ENCODE measurements at places on chromosomes 11 and 22. TPM values are rescaled to one million over a fixed set of nuclear protein-coding genes. Genes with fewer than 3 reads are reported as not detected.

PKDREJ gene
- not detected for total RNA-seq

DDX25 gene
- total RNA-seq, result 0.50 TPM

MMP7 gene
- total RNA-seq, result not detected

PARVA gene
- total RNA-seq, result not detected

PANX2 gene
- 1.8 TPM for total RNA-seq

GPR137 gene
- total RNA-seq, result 32.9 TPM

GRCh38 chr11:119046489-119046888 lies 10.5 kb downstream of the HYOU1 start:
- no peak for DNase-seq
- H3K27ac ChIP-seq, result no peak overlapping the region
- H3K27me3 ChIP-seq, result no peaks in the 10 kb centered on the region

DNA sequence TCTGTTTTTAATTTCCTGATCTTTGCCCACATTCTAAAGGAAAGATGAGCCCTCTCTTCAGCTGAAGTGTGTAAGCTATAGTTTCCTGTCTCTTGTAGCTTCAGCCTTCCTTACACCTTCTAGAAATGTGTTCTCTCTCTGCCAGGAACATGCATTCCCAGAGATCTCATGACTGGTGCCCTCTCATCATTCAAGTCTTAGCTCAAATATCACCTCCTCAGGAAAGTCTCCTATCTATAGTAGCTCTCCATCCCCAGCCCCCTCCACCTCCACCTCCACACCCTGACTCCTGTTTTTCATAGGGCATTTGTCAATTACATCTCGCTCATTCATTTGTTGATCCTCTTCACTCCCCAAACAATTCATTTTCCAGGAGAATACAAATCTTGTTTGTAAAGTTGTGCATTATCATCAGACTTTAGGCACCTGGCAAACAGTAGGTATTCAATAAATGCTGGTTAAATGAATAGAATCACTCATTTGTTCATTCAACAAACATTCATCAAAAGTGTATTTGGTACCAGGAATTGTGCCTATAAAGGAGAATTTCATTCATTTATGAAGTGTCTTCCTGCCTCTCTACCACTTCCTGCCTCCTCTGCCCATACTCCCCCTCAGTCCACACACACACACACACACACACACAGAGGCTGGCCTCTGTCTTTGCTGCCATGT lies 160.3 kb downstream of the BBOX1 start:
- no peak overlapping the region for H3K4me3 ChIP-seq
- H3K27me3 ChIP-seq, result no peaks in the 10 kb centered on the region
- no peak overlapping the region for H3K27ac ChIP-seq
- H3K4me1 ChIP-seq, result peaks cover 4% of the 10 kb centered on the region

GRCh38 chr11:45924927-45925326 lies 2.5 kb downstream of the LARGE2 start:
- no peak for DNase-seq
- H3K27ac ChIP-seq, result no peak overlapping the region

DNA sequence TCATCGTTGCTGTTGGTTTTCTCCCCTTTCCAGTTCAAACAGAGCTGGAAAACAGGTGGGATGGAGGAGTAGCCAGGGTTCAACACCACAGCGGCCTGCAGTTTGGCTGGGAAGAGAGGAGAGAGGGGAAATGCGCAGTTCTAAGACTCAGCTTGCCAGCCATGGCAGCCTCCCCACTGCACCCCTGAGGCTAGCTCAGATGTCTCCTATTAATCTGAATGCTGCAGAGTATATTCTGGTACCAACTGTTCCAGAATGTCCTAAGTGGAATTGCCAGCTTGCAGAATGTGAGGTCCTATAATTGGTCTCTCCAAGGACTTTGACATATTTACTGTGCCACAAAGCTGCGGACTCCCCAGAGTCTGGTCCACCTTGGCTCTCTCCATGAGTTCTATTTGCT lies 32.0 kb downstream of the NEFH start:
- peaks cover 35% of the 10 kb centered on the region for H3K36me3 ChIP-seq
- no peaks in the 10 kb centered on the region for H3K27me3 ChIP-seq
- H3K27ac ChIP-seq, result no peak overlapping the region
- DNase-seq, result no peak
- peaks cover 6% of the 10 kb centered on the region for H3K4me1 ChIP-seq
- no peak overlapping the region for H3K4me3 ChIP-seq

GRCh38 chr11:78840200-78840599 lies 265.5 kb upstream of the NARS2 start:
- DNase-seq, result no peak
- H3K27me3 ChIP-seq, result peaks cover 6% of the 10 kb centered on the region
- H3K4me3 ChIP-seq, result no peak overlapping the region
- no peak overlapping the region for H3K27ac ChIP-seq
